Myocyte (in vitro differentiated cells): ENCODE measurements at places on chromosomes 16 and 17. TPM values are rescaled to one million over a fixed set of nuclear protein-coding genes. Genes with fewer than 3 reads are reported as not detected.
A peak's percentile ranks its signal among the peaks of the same experiment; 100 is the strongest.

INTS2 gene
- 16.6 and 19.0 TPM in 2 replicates for total RNA-seq

ANKRD40 gene
- 40.3 and 48.0 TPM in 2 replicates for total RNA-seq

JMJD6 gene
- 22.5 and 33.8 TPM in 2 replicates for total RNA-seq

G6PC1 gene
- total RNA-seq = not detected in 2 replicates

TNRC6C gene
- 3.2 and 5.6 TPM in 2 replicates for total RNA-seq

ARHGAP27 gene
- total RNA-seq = 6.6 and 31.2 TPM in 2 replicates

CCL3 gene
- total RNA-seq = 1.5 TPM in 1 of 2 replicates, not detected in the other

MT2A gene
- total RNA-seq = 7.1 and 18.6 TPM in 2 replicates

ESRP2 gene
- total RNA-seq = 0.11 TPM in 1 of 2 replicates, not detected in the other

TSPAN10 gene
- 7.3 and 10.6 TPM in 2 replicates for total RNA-seq

DNA sequence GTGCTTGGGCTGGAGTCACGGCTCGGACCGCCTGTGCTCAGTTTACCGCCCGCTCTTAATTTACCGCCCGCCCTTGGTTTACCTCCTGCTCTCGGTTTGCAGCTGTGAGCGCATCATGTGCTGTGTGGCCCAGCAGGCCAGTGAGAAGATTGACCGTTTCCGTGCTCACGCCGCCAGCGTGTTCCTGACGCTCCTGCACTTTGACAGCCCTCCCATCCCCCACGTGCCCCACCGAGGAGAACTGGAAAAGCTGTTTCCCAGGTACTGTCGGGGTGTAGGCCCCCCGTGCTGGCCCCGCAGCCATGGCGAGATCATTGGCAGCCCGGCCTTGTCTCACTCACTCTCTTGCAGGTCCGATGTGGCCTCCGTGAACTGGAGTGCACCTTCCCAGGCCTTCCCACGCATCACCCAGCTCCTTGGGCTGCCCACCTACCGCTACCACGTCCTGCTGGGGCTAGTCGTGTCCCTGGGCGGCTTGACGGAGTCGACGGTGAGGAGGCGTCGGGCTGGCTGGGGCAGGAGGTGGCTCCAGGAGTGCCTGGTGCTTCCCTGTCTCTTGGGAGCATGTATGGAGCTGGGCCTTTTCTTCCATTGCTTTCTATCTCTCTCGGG lies 89.3 kb upstream of the ZNF750 start:
- no peak for DNase-seq

GRCh38 chr17:42953669-42954068 lies 10.6 kb downstream of the AARSD1 start:
- DNase-seq = no peak

GRCh38 chr16:68190081-68190480 lies 45.8 kb downstream of the ESRP2 start:
- no peak for DNase-seq

DNA sequence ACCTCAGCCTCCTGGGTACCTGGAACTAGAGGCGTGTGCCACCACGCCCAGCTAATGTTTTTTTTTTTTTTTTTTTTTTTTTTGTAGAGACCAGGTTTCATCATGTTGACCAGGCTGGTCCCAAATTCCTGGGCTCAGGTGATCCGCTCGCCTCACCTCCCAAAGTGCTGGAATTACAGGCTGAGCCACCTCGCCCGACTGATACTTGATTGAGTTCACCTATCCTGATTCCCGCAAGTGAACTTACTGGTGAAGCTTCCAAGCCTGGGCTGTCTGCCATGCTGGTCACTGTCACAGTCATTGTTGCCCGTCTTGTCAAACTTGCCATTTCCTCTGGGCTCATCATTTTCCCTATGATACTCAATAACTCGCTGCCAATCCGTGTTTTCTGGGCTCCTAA lies 71.1 kb upstream of the MTMR4 start:
- DNase-seq = no peak

GRCh38 chr16:2047330-2048115 lies at the start of the genes NTHL1 and TSC2:
TSS of gene NTHL1 (minus strand) at chr16:2047834. CDS start at chr16:2047823, 11 bp downstream.
TSS of gene TSC2 (plus strand) at chr16:2047985. CDS start at chr16:2048616, 631 bp downstream.
- DNase-seq = peak; percentile 95

DNA sequence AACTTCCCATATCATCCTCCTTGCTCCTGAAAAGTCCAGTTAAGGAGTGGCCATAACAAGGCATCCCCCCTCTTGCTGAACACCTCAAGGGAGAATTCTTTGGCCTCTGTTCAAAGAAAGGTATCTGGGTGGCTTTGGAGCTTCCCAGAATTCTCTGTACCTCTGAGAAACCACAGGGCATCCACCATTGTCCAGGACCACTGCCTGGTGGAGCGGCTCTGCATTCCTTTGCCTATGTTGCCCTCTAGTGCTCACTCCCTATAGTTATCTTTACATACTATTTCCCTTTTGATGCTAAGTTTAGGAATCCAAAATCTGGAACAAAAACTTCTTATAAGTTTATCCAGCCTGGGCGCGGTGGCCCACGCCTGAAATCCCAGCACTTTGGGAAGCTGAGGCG lies 30.3 kb downstream of the CHD9NB start:
- DNase-seq = peak; percentile 56

- DNase-seq = no peak
Observed at GRCh38 chr17:4007346-4008081, 43.3 kb upstream of the ATP2A3 start.

DNA sequence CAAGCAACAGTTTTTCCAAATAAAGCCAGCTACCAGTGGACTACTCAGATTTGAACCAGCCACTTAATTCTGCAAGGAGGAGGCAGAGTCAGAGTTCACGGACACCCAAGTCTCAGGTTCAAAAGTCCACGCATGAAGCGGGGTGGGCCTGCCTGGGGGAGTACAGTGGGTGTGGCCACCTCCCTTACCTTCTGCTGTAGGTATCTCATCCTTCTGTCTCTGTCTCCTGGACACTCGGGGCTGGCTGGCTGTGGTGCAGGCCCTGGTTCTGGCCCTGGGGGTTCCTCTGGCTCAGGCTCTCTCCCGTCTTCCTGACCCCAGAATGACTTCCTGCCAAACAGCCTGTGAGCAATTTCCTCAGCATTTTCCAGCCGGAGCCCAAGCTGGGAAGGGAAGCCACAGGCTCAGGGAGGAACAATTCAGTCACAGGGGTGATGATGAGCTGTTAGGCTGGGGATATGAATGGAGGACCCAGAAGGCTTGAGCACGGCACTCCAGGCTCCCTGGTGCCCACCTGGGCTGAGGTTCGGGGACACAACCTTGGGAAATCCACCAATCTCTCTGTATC lies 101.9 kb downstream of the LITAF start:
- DNase-seq = no peak

- DNase-seq = no peak
Observed at GRCh38 chr17:58344791-58345157, 7.2 kb downstream of the SUPT4H1 start.

- DNase-seq = no peak
Observed at GRCh38 chr17:62741290-62741689, 66.8 kb downstream of the MARCHF10 start.

DNA sequence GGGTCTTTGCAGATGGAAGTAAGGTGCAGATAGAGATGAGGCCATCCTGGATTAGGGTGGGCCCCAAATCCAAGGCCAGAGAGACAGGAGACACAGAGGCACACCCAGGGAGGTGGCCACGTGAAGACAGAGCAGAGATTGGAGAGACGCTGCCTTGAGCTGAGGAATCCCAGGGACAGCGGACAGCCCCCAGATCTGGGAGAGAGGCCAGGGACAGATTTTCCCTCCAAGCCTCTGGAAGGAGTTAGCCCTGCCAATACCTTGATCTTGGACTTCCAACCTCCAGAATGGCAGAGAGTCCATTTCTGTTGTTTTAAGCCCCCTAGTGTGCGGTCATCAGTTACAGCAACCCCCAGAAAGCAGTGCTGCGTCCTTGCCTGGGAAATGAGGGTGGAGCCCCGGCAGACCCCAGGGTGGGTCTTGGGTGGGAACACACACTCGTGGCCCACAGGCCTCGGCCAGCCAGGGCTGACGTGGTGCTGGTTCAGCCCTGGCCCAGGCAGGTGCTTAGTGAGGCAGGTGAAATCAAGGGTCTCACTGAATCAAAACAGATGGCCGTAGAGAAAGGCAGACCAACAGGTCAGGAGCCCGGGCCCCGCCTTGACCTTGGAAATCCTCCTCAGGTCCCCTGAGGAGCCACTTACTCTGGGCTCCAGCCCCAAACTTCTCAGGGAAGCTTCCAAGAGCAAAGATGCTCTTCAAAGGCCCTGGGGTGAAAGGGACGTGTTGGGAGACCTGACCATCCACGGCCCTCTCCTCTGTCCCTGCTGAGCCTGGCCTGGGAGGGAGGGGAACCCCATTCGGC lies 169.3 kb downstream of the RBFOX3 start:
- no peak for DNase-seq

- peak; percentile 80 for DNase-seq
Observed at GRCh38 chr17:58537266-58537665, 22.8 kb upstream of the MTMR4 start.

DNA sequence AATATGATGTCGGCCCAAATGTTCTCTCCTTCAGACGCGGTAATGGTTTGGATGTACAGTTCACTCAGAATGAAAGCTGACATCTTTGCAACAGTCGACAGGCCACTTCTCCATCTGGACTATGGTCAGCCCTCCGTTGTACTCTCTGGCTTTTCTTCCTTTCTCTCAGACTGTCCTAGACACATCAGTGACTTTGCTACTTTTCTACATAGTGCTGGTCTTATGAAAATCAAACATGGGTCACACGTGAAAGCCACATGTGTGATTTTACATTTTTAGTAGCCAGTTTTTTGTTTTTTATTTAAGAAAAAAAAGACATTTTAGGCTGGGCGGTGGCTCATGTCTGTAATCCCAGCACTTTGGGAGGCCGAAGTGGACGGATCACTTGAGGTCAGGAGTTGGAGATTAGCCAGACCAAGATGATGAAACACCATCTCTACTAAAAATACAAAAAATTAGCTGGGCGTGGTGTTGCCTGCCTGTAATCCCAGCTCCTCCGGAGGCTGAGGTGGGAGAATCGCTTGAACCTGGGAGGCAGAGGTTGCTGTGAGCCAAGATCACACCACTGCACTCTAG lies 644.1 kb downstream of the KCNJ2 start:
- DNase-seq = peak; percentile 73

DNA sequence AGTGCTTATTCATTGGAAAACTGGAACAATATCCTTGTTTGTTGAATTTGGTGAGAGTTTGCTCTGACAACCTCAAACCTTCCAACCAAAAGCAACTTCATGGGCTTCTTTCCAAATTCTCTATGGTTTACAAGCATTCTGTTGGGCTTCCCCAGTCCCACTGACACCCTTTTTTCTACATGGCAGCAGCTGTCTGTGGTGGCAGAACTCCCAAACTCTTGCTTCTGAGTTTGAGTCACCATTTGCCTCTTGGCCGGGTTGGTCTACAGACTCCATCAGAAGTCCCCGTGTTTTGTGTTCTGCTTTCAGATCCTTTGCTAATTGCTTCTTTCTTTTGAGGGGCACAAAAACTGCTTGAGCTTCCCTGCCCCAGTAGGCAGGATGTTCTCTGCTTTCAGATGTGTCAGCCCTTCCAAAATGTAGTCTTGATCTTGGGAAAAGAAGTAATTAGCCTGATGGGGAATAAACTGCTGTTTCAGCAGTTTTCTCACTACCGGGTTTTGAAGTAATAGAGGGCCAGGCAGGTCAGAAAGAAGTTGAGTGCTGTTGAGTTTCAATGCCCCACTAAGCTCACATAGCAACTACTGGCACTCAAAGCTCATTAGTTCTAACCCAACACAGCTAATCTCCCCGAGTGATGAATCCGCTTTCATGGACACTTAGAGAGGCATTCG lies 80.7 kb downstream of the HS3ST3A1 start:
- peak; percentile 99 for DNase-seq
